ENCODE measurements at places on chromosomes 1 and 21. TPM values are rescaled to one million over a fixed set of nuclear protein-coding genes. Genes with fewer than 3 reads are reported as not detected.

GRCh38 chr1:112938210-112938609 lies 17.8 kb downstream of the SLC16A1 start:
- DNase-seq, result no peak

NFYC gene
- 61.6 TPM for total RNA-seq

DNA sequence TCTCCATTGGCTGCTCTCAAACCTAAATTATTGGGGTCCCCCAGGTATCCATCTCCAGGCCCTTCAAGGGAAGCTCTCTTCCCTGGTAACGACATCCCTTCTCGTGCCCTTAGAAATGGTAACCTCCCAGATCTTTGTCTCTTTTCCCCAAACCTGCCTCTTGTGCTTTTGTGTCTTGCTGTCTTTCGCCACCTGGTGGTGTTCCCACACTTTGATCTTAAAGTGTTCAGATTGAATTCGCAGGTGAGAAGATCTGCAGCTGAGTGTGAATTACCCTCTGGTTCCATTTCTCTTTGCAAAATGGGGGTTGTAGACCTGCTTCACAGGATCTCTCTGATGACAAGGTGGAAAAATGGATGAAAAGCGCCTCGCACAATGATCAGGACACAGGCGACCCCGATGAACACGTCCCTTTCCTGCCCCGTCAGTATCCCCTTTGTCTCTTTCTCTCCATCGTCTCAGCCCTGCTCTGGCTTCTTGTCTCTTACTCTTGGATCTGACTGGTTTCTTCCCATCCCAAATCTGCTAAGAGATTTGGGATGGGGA lies 53.1 kb downstream of the DOP1B start:
- DNase-seq, result peak; percentile 76

PIGM gene
- total RNA-seq, result 5.7 TPM

DNA sequence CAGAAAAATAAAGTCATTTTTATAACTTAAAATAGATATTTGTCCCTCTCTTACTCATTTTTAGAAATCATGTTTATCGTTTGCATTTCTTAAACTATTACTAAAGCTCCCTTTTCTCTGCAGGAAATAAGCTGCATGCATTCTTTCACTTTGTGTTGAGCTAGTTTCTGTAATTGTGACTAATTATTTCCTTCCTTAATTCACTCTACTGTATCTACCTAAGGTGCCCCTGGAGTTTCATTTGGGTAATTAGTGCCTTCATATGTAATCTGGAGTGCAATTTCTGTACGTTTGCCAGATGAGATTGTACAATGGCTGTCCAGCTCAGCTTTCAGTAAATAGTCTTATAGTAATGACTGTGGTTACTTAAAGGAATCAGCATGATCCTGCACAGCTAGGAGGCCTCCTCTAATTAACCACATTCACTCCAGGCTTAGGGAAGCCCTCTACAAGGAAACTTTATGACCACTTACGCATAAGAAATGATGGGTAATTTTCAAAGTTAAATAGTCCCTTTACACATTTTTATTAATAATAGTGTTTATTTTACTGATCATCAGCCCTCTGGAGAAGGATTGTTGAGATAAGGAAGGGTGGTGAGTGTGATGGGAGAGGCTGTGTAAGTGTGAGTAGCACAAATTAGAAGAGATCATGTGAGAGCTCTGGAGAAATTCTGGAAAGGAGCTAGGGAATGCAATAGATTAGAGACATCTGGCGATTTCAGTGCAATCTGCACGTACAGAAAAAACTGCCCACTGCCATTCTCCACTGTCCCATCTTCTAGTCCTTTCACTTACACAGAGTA lies 86.8 kb downstream of the LRRC8C start:
- no peak for DNase-seq

DNA sequence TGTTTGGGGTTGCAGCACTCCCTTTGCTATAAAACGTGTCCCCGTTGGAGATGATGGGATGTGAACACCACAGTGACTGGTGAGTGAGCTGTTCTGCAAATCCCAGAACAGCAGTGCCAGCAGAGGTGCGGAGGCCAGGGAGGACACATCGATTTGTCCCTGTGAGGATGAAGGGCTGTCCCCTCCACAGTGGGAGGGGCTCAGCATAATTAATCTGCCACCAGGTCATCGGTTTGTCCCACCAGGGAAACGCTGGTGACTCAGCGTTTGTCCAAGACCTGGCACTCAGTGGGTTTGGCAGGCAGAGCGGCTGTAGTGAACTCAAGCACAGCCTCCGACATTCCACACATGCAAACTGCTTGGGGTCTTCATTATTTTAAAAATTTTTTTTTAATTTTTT lies 22.8 kb upstream of the PDE9A start:
- no peak for DNase-seq

DNA sequence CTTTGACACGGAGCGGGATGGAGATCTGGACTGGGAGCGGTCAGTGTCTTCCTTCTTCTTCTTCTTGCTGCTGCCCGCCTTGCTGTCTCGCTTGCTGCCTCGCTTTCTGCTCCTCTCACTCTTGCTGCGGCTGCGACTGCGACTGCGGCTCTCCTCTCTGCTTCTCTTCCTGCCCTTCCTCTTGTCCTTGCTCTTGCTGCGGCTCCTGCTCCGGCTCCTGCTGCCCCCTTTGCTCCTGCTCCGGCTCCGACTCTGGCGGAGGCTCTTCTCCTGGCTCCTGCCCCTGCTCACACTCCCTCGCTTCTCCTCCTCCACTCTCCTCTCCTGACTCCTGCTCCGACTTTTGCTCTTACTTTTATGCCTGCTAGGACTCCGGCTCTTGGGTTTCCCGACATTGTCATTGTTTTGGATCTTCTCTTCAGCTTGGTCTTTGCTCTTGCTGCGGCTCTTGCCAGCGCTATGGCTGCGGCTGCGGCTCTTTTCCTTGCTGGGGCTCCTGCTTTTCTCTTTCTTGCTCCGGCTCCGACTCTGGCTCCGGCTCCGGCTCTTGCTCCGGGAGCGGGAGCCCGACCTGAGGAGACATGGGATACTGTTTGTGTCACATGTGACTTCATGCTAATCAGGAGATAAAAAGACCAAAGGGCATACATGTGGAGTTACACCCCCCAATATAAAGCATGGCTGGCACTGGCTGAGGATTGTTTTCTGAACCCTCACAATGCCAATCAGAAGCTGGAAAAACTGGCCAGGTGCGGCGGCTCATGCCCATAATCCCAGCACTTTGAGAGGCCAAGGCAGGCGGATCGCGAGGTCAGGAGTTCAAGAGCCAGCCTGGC lies 25.2 kb upstream of the TMEM200B start:
- no peak for DNase-seq

PSMG1 gene
- 86.2 TPM for total RNA-seq

- DNase-seq, result no peak
Measured at GRCh38 chr1:74388855-74389254, 123.6 kb downstream of the LRRC53 start.

DNA sequence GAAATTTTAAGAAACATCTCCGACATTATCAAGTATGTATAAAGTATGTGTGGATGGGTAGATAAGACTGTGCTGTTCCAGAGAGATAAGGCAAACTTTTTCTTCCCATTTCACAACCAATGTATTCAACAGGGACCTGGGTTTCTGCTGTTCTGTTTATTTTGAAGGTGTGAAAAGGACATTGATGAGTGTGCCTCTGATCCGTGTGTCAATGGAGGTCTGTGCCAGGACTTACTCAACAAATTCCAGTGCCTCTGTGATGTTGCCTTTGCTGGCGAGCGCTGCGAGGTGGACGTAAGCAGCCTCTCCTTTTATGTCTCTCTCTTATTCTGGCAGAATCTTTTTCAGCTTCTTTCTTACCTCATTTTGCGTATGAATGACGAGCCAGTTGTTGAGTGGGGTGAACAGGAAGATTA lies 174.0 kb downstream of the CRB1 start:
- no peak for DNase-seq

TTLL7 gene
- total RNA-seq, result 0.75 TPM

DNA sequence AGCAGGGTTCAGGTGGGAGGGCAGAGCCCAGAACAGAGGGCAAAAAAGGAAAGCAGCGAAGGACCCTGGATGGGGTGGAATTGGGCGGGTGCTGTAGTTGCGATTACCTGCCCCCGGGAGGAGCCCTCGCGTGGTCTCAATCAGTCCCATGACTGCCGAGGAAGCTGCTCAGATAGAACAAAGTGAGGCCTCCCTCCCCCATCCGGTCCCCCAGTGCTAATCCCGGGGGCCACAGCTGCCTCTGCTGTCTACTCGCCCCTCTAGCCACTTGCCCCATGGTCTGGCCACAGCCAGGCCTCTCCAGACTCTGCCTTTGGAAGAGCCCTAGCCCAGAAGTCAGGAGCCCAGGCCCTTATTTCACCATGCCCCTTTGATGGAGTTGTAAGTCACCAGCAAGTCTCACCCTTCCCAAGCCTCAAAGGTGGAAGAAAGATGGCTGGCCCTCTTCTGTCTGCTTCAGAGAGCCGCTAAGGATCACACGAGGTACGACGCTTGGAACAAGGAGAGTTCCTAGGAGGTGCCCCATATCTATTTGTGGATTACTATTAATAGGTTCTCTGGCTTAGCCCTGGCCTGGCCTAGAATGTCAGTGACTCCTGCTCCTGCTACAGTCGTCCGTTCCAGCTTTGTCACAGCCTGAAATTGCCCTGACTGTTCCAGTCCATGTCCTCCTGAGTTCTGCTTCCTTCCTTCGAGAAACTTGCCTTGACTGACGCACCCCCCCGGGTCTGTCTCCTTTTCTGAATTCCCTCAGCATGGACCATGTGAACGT lies 16.4 kb downstream of the ECHDC2 start:
- peak; percentile 47 for DNase-seq

- peak; percentile 36 for DNase-seq
Measured at GRCh38 chr1:59976194-59977074, 49.9 kb upstream of the CYP2J2 start.

DNA sequence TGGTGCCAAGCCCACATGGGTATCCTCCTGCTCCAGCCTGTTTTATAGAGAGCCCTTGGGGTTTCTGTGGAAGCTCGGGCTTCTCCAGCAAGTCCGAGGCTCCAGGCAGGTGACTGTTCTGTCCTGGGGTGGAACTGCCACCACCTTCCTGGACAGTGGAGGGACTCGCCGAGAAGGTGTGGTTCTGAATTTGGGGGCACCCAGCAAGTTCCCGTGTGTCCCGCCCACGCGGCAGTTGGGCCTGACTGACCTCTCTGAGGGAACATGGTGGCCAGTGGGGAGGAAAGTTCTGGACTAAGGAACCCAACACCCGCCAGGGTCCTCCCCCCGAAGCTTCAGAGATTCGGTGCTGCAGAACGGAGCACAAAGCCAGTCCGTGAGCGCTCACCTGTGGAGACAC lies 158.1 kb upstream of the C1orf174 start:
- DNase-seq, result no peak

SNRPE gene
- total RNA-seq, result 264 TPM

LCE1B gene
- not detected for total RNA-seq

CTNNBIP1 gene
- 17.5 TPM for total RNA-seq

GRCh38 chr1:211928993-211929637 lies 98.6 kb upstream of the LPGAT1 start:
- peak; percentile 66 for DNase-seq

KCNA2 gene
- 0.11 TPM for total RNA-seq

GRCh38 chr1:42142894-42143675 lies 10.1 kb upstream of the GUCA2B start:
- no peak for DNase-seq

DNA sequence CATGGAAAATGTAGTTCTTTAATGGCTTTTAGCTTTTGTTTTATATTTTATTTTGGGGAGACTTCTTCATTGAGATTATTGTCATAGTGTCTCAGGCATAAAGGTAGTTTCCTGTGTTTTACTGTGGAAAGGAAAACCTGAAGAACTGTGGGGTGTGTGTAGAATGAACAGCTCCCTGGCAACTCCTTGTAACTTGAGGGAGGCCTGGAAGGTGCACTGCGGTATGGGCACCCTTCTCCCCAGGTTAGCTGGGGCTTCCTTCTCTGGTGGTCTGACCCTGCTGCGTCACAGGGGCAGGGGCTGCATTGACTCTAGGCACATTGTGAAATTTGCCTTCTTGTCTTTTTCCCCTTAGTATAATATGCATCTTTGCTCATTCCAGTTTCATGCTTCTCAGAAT lies 1.7 kb downstream of the ATP1B1 start:
- DNase-seq, result no peak

FAM151A gene
- 21.4 TPM for total RNA-seq

ATP1A2 gene
- not detected for total RNA-seq

- DNase-seq, result no peak
Measured at GRCh38 chr1:151875419-151876097, 22.0 kb upstream of the THEM5 start.

- no peak for DNase-seq
Measured at GRCh38 chr1:112888630-112889029, 67.4 kb downstream of the SLC16A1 start.

DNA sequence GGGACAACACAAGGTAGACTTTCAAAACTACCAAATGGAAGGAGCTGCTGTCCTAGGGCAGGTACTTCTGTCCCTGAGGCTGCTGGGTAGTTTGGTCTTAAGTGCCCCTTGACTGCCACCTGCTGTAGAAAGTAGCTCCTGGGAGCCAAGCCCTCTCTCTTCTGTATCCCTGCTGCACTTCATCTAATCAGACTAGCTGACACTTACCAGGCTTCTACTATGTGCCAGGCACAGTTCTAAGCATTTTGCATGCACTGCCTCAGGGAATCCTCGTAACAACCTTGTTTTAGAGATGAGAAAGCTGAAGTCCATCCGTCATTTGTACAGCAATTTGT lies 15.9 kb upstream of the SRSF4 start:
- peak; percentile 55 for DNase-seq

DNA sequence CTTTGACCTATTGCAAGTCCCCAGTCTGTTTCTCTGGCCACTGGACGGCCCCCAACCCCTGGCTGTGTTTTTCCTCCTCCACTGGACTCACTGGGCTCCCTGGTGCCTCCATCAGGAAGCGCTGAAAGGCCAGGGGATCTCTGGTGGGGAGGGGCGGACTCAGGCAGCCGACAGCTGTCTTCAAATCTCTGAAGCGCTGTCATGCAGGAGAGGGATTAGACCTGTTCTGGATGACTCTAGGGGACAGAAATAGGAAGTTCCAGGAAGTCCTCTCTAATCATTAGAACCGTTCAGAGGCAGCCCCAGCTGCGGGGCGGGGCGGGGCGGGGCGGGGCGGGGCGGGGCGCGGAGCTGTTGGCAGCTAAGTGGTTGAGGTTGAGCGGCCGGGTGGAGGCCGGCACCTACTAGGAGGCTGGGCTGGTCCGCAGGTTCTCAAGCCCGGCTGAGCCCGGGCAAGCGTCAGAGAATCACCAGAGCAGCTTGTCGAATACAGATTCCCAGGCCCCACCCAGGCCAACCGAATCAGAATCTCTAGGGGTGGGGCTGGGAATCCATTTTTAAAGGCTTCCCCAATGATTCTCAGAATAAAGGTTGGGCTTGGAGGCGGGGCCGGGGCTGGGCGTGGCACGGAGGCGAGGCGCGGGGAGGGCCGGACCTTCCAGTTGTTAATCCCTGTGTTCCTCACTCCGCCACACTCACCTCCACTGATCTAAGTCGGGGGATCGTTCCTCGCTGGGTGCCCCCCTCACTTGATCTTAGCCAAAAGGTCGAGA lies 11.4 kb upstream of the PHLDA3 start:
- peak; percentile 87 for DNase-seq

DNA sequence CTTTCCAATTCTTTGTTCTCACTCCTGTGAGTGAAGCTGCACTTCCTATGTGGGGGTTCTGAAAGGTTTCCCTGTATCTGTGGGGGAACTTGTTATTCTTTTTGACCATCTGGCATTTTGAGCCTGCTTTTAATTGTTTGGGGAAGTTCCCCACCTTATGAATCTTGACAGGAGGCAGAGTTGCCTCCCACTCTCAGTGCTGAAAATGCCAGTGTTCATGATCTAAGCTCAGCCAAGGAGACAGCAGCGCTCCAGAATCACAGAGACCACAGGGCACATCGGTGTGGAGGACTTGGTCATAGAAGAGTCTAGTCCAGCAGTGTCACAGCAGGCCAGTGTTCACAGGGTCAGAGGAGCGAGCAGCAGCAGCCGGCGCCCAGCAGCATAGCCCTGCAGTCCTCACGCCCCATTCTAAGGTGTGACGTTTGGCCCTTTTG lies 63.8 kb upstream of the PRDX6 start:
- no peak for DNase-seq

GRCh38 chr1:34774957-34775356 lies 6.1 kb upstream of the GJB3 start:
- no peak for DNase-seq

Measured in Caco-2 (cell line).